ENCODE measurements at places on chromosomes 1 and 21. TPM values are rescaled to one million over a fixed set of nuclear protein-coding genes. Genes with fewer than 3 reads are reported as not detected.

GRCh38 chr1:178528228-178528952 lies 15.5 kb downstream of the TEX35 start:
- peak; percentile 81 for DNase-seq

GRCh38 chr1:80448081-80448480 lies 1352.7 kb upstream of the ADGRL2 start:
- no peak for DNase-seq

- no peak for DNase-seq
Measured at GRCh38 chr1:68229650-68230483, 2.5 kb downstream of the WLS start.

The SPATA17 gene
- total RNA-seq, result 0.61 TPM

The FCAMR gene
- not detected for total RNA-seq

The ACKR1 gene
- not detected for total RNA-seq

DNA sequence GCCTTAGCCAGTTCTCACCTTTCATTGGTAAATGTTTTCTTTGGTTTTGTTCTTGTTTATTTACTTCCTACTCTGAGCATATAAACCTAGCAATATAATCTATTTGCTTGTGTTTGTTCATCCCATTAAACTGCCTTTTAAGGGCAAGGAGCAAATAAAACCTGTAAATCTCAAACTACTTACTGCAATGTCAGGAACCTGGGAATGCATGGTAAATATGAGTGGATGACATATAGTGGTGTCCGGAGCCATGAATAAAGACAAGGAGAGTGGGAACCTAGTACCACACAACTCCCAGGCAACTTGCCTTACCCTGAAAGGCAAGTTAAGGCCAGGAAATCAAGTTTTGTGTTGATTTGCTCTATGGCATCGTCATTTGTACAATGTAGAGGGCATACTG lies 1133.7 kb upstream of the NCAM2 start:
- no peak for DNase-seq

DNA sequence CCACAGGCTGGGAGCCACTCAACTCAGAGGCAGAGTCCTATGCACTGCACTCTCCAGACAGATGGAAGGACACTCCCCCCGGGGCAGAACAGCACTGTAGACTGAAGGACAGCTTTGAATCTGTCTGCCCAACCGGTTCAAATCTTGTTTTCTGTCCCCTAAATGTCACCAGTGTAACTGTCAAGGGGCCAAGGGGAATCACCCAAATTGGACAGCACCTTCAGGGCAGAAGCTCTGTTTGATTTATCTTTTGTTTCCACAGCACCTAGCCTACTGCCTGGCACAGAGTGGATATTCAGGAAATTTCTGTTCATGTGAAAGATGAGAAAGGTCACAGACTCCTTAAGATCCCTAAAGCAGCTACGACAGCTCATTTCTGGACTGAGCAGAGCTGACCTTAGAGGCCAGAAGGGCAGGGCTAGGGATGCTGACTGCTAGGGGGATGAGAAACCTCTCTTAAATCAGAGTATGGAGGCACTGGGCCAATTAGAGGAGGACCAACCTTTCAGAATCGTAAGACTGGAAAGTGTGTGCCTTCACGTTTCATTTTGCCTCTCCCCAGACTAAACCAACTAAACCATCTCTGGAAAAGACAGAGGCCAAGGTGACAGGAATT lies 41.0 kb downstream of the ITPKB start:
- DNase-seq, result no peak

The ARHGAP29 gene
- 1.8 TPM for total RNA-seq

The RAB42 gene
- total RNA-seq, result 3.5 TPM

DNA sequence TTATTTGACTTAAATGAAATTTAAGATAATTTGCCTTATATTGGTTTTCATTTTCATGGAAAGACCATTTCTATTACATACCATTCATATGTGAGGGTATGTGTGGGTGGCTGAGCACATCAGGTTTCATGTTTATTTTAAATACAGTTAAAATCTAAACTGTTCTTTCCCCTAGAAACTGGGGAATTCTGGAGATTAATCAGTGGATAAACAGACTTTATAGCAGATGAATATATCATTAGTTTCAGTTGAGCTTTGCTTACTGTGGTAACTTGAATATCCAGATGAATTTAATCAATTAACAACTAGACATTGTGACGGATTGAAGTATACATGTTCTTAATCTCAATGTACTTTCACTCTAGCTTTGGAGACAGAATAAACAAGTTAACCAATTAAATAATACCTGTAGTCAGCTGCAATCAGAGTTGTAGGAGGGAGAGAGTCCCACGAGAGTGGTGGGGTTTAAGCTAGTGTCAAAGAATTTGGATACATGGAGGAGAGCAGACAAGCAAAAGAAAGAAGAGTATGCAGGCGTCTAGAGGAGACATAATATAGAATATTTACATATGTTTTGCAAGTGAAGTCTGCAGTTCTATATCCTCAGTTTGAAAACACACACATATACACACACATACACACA lies 97.6 kb downstream of the PDE4B start:
- no peak for DNase-seq

DNA sequence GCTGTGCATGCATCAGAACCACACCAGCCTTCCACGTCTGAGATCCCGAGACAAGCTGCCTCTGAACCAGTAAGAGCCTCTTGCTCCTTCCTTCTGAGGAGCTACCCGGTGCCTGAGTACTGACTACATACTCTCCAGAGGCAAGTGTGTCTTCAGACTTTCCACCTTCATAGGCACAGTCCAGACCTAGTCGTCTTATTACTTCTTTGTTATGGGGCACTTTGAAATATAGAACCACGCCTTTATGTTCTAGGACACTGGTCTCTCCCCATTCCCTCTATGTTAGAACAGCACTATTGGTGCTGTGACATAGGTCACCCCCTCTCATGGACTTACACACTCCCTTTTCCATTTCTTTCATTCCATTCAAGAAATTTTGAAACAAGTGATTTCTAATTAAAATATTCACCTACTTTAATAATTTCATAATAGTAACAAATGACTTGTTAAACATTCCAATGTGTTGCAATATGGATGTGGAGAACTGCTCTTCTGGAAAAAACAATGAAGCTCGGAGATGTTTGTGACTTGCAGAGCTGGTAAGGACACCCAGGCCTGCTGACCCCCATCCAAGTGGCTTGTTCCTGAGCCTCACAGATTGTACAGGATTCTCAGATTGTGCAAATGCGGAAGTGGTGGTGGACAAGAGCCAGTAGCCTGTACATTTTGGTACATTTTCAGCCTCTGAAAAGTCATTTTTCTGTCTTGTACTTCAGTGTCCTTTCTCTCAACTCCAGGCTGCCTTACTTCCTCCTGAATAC lies 76.1 kb upstream of the SIPA1L2 start:
- no peak for DNase-seq

GRCh38 chr1:239268007-239268406 lies 118.4 kb upstream of the CHRM3 start:
- no peak for DNase-seq

- no peak for DNase-seq
Measured at GRCh38 chr1:158801396-158801795, 20.4 kb upstream of the OR6N2 start.

- no peak for DNase-seq
Measured at GRCh38 chr21:45323487-45324311, 36.0 kb upstream of the POFUT2 start.

DNA sequence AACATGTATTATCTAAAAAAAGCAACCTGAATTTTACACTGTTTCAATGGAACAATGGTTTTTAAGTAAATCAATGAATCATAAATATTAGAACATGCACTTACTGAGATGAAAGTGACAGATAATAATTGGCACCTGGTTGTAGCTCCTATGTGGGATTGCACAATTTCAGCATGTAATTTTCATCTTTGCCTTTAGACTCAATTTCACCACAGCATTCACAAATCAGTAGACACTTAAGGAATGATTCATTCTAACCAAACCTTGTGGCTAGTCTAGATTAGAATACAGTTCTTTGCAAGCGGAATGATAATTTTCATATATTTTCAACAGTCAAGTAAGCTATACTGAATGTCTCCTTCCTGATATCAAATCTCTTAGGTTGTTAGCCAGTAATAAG lies 853.4 kb downstream of the KCNT2 start:
- DNase-seq, result no peak

- DNase-seq, result no peak
Measured at GRCh38 chr1:234271243-234271606, 102.0 kb upstream of the COA6 start.

DNA sequence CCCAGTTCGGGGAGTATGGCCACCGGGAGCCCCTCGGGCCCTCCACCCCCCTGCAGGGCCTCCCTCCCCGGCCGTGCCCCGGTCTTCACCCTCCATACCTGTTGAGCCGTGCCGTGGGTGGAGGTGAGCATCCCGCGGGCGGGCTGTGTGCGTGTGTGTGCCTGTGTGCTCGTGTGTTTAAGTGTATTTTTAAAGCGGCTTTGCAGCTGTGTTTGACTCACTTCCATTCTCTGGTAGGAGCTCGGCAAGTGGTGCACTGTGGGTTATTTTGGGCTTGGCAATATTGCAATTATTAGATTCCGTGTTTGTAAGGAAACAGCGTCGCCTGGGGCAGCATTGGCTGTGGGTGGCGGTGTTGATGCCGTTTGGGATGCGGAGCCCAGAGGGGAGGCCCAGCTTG lies 20.3 kb upstream of the PLCH2 start:
- DNase-seq, result no peak

GRCh38 chr1:10498231-10498630 lies 23.5 kb downstream of the PEX14 start:
- DNase-seq, result no peak

DNA sequence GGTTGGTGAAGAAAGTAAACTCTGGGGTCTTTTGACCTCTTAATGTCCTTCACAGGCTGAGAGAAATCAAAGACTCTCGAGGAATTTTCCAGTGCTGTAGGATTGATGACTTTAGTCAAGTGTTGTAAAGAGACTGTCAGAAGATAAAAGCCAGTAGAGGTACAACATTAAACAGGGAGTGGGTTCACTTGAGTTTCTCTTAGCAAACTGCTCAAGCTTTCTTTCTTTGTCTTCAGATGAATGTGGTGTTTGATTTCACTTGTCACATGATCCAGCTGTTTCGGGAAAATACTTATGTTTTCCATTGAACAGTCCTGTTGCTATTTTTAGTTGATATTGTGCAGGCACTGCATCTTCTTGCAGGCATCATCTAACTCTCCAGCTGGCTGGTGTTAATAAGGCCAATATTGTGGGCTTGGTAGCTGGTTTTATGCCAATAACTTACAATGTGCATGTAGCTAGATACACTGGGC lies 45.6 kb downstream of the XCL2 start:
- DNase-seq, result peak; percentile 35

The PUM1 gene
- total RNA-seq, result 135 TPM

DNA sequence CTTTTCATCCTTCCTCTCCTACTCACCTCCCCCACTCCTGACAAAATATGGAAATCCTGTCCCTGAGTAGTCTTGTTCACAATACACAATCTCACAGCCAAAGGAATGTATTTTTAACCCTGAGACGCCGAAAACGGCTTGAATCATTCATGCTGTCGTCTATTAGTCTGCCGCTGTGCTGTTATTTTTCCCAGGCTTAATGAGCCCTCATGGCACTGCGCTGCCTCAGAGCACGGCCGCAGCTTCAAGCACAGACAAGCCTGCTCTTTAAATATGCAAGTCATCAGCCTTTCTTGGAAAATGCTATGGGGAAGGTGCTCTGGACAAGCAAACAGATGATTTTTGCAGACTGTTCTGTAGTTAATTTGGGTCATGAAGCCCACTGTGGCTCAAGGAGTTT lies 302.7 kb downstream of the DISC1 start:
- peak; percentile 74 for DNase-seq

DNA sequence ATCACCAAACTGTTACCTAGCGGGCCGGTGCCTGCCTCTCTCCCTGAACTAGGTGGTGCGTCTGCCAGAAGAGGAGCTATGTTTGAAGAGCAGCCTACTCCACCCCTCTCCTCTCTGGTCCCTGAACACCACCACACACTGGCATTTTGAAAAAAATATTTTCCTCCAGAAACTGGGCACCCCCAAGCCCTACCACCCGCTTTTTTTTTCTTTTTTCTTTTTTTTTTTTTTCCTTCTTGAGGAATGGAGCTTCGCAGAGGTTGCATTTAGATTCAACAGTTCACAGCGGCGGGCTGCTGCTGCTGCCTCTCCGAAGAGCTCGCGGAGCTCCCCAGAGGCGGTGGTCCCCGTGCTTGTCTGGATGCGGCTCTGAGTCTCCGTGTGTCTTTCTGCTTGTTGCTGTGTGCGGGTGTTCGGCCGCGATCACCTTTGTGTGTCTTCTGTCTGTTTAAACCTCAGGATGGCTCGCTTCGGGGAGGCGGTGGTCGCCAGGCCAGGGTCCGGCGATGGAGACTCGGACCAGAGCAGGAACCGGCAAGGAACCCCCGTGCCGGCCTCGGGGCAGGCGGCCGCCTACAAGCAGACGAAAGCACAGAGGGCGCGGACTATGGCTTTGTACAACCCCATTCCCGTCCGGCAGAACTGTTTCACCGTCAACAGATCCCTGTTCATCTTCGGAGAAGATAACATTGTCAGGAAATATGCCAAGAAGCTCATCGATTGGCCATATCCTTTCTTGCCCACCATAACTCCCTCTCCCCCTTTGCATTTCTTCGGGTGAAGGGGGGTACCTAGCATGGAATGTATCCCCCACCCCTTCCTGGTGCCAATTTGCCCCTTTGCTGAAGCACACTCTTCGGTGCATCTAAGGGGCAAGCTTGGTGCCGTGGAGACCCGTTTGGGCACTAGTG lies at the start of gene CACNA1E:
Gene CACNA1E (plus strand): TSS at position 233 of the 911 bp plus-strand sequence. CDS start 228 bp downstream, at position 461.
- no peak for DNase-seq

DNA sequence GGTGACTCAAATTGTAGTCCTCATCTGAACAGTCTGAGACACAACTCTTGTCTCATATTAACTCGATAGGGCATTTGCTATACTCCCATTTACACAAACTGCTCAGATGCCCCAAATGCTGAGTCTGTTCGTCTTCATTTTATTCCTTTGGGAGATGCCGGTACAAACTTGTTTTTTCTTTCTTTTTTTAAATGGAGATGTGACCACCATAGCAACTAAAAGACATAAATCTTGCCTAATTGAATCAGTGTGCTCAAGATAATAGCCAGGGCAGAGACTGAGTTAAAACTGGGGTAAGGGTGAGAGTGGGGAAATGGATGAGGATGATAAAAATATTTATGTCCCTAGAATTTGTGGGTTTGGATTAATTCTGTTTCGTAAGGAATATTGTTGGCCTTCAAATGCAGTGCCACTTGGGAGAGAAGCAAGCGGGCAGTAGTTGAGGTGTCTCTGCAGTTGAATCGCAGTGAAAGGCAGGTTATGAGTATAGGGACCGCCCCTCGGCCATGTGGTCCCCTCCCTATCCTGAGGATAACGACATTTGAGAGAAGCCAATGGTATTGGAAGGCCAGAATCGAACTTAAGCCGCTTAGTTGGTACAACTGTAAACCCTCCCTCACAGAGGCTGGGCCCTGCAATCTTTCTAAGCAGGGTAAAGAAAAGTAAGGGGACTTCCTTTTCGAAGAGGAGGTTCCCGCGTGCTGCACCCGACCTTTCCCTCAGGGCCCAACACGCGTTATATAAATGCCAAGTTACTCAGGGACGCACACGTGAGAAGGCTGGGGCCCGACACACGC lies 859 bp upstream of the LRRC8B start:
- peak; percentile 72 for DNase-seq

DNA sequence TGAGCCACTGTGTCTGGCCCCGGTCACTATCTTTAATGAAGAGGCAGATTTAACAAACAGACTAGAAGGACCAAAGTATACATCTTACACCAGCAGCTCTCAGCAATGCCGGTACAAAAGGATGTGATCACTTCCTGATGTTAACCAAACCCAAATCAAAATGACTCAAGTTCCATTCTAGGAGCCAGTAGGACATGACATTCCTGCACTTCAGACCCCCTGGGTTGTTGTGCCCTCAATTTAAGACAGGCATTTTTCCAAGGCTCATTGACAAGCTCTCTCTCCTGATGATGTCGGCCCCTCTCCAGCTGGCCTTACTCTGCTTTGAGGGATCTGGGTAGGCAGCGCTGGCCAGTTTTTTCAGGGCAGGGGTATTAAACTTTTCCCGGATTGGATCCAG lies 35.1 kb downstream of the YARS1 start:
- peak; percentile 38 for DNase-seq
